Cardiac muscle cell (in vitro differentiated cells and primary cell): ENCODE measurements at places on chromosomes 3 and 15. TPM values are rescaled to one million over a fixed set of nuclear protein-coding genes. Genes with fewer than 3 reads are reported as not detected.
A peak's percentile ranks its signal among the peaks of the same experiment; 100 is the strongest.

- no peak for DNase-seq
- no peak overlapping the region for H3K27ac ChIP-seq
- H3K36me3 ChIP-seq, result no peaks in the 10 kb centered on the region
- no peak overlapping the region for H3K4me3 ChIP-seq
- no peaks in the 10 kb centered on the region for H3K27me3 ChIP-seq
Measured at GRCh38 chr15:62909257-62909656, 133.3 kb upstream of the TPM1 start.

The GOLGA8J gene
- total RNA-seq, result not detected in 2 replicates

GRCh38 chr3:72418856-72419255 lies 429.4 kb downstream of the SHQ1 start:
- no peak for DNase-seq
- H3K4me3 ChIP-seq, result no peak overlapping the region
- H3K36me3 ChIP-seq, result no peaks in the 10 kb centered on the region
- no peaks in the 10 kb centered on the region for H3K27me3 ChIP-seq
- H3K27ac ChIP-seq, result no peak overlapping the region

DNA sequence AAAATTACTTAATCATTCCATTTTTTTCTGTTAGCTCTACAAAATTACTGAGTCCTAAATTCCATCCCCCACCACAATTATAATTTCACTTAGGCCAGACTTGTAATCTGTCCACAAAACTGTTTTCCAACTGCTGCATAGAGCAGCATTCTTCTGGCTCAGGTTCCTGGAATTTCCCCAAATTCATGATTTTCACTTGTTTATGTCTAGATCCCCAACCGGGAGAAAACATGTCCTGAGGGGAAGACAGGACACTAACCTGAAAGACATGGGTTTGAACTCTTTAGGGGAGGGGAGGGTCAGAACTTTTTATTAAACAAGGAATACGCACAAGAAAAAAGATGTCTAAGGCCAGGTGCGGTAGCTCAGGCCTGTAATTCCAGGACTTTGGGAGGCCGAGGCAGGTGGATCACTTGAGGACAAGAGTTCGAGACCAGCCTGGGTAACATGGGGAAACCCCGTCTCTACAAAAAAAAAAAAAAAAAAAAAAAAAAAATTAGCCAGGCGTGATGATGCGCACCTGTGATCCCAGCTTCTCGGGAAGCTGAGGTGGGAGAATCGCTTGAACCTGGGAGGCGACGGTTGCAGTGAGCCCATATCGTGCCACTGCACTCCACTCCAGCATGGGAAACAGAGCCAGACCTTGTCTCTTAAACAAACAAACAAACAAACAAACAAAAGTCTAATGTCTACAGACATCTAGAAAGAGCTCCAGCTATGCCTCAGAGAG lies 1.5 kb downstream of the ETFA start:
- no peaks in the 10 kb centered on the region for H3K4me1 ChIP-seq
- no peaks in the 10 kb centered on the region for H3K27me3 ChIP-seq
- peak overlapping the region; percentile 90 for H3K4me3 ChIP-seq
- DNase-seq, result peak; percentile 46
- H3K27ac ChIP-seq, result no peak overlapping the region
- no peaks in the 10 kb centered on the region for H3K36me3 ChIP-seq

GRCh38 chr15:95869920-95870319 lies 460.6 kb upstream of the NR2F2 start:
- H3K4me1 ChIP-seq, result no peaks in the 10 kb centered on the region
- H3K27me3 ChIP-seq, result no peaks in the 10 kb centered on the region
- H3K4me3 ChIP-seq, result no peak overlapping the region
- H3K36me3 ChIP-seq, result no peaks in the 10 kb centered on the region
- H3K27ac ChIP-seq, result no peak overlapping the region
- no peak for DNase-seq

The LYZL4 gene
- total RNA-seq, result 4.3 and 5.4 TPM in 2 replicates

GRCh38 chr15:76327191-76328105 lies 9.1 kb upstream of the ISL2 start:
- no peaks in the 10 kb centered on the region for H3K36me3 ChIP-seq
- no peaks in the 10 kb centered on the region for H3K4me1 ChIP-seq
- H3K27me3 ChIP-seq, result peaks cover 20% of the 10 kb centered on the region
- no peak overlapping the region for H3K4me3 ChIP-seq

- DNase-seq, result peak; percentile 42
- H3K4me1 ChIP-seq, result peaks cover 12% of the 10 kb centered on the region
- H3K27me3 ChIP-seq, result no peaks in the 10 kb centered on the region
- no peaks in the 10 kb centered on the region for H3K36me3 ChIP-seq
Measured at GRCh38 chr3:42539871-42540714, 37.6 kb downstream of the VIPR1 start.
